ENCODE measurements at places on chromosomes 4 and X. TPM values are rescaled to one million over a fixed set of nuclear protein-coding genes. Genes with fewer than 3 reads are reported as not detected.

The SUPT20HL1 gene
- total RNA-seq: not detected

The TKTL1 gene
- total RNA-seq: 0.91 TPM

The IL3RA gene
- total RNA-seq: not detected

The DCHS2 gene
- 0.91 TPM for total RNA-seq

The TEX13D gene
- 1.9 TPM for total RNA-seq

The UGT2B7 gene
- total RNA-seq: 0.82 TPM

The EXOC1L gene
- total RNA-seq: not detected

The MAGEA12 gene
- total RNA-seq: not detected

The NPNT gene
- not detected for total RNA-seq

The CSAG1 gene
- total RNA-seq: not detected

The CABS1 gene
- total RNA-seq: not detected

The FGA gene
- not detected for total RNA-seq

The PLAC8 gene
- 0.57 TPM for total RNA-seq

The RGS12 gene
- 60.4 TPM for total RNA-seq

The POF1B gene
- not detected for total RNA-seq

The SASH3 gene
- not detected for total RNA-seq

The ENPP6 gene
- total RNA-seq: not detected

The FREM3 gene
- total RNA-seq: not detected

All from neural crest cell (in vitro differentiated cells).